Left renal cortex interstitium (tissue), 4 donors: ENCODE measurements at places on chromosomes 6 and 20. TPM values are rescaled to one million over a fixed set of nuclear protein-coding genes. Genes with fewer than 3 reads are reported as not detected.

The ATP9A gene
- polyA plus RNA-seq = 59.0 TPM

The SEMG1 gene
- not detected for polyA plus RNA-seq

The ANKEF1 gene
- 8.0 TPM for polyA plus RNA-seq

The PRL gene
- not detected for polyA plus RNA-seq

The SIRPB2 gene
- 1.0 TPM for polyA plus RNA-seq

The ARHGAP18 gene
- 34.1 TPM for polyA plus RNA-seq

The LST1 gene
- 5.3 TPM for polyA plus RNA-seq

The C6orf58 gene
- 1.1 TPM for polyA plus RNA-seq

The C2 gene
- 3.3 TPM for polyA plus RNA-seq

The ZNF311 gene
- polyA plus RNA-seq = 7.6 TPM

The CFB gene
- 22.2 TPM for polyA plus RNA-seq

The CDH4 gene
- polyA plus RNA-seq = 5.6 TPM
